ENCODE measurements at places on chromosomes 1 and 21.

GRCh38 chr21:36508948-36509347, 29.0 kb upstream of the CLDN14 start:
- no peak for DNase-seq

DNA sequence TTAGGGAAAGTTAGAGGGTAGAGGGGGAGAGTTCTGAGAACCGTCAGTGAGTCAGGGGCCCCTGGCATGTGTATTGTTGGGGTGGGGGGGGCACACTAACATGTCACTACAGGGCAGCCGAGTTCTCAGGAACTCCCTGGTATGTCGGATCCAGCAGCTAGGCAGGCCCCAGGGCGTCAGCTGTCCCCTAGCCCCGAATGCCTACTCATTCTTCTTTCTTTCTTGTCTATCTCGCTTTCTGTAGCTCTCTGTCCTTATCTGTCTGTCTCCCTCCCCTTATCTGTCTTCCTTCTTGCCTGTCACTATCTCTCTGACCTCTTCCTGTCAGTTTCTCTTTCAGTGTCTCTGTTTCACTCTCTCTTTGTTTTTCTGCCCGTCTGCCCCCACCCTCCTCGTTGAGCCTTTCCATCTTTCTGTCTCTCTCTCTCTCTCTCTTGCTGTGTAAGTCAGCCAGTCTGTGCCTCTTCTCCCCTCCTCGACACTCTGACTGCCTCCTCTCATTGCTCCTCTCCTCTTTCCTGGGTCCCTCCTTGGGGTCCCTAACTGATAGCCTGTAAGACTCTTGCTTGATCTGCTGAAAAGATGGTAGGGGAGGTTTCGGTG, 2.4 kb downstream of the NTRK1 start:
- no peak for DNase-seq

DNA sequence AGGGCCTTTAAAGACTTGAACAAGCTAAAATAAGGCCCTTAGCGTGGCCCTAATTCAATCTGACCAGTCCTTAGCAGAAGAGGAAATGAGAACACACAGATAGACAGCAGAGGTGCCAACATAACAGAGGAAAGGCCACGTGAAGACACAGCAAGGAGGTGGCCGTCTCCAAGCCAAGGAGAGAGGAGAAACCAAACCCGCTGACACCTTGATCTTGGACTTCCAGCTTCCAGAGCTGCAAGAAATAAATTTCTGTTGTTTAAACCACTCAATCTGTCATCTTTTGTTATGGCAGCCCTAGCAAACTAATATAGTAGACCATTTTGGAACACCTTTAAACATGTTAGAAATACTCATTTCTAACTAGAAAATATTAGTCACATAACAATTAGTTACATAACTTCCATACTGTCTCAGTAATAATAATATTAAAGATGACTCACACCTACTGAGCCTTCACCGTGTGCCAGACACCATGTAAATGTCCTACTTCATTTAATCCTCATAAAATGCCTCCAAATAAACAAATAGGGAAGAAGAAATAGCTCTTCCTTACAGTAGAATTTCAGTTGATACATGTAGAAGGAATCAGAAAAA, 47.9 kb downstream of the S1PR1 start:
- no peak for DNase-seq

DNA sequence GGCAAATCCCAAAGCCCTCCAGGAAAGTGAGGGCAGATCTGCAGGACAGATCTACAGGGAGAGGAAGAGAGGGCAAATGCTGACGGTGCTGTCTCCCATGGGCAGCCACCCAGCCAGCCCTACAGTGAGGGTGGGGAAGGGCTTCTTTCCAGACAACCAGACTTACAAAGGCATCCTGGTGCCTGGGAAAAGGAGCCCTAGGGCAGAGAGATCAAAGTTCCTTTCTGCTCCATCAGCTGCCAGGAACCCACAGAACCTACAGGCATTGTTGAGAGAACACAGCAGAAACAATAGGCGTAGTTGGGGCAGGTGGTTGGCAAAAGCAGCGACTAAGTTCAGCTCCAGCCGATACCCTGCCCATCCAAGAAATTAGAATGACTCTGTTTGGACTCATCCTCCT, 332.4 kb downstream of the KCNH1 start:
- no peak for DNase-seq

GRCh38 chr1:175237389-175237788, 44.8 kb upstream of the KIAA0040 start:
- DNase-seq: no peak

GRCh38 chr1:222931023-222931422, 116.2 kb downstream of the DISP1 start:
- no peak for DNase-seq

DNA sequence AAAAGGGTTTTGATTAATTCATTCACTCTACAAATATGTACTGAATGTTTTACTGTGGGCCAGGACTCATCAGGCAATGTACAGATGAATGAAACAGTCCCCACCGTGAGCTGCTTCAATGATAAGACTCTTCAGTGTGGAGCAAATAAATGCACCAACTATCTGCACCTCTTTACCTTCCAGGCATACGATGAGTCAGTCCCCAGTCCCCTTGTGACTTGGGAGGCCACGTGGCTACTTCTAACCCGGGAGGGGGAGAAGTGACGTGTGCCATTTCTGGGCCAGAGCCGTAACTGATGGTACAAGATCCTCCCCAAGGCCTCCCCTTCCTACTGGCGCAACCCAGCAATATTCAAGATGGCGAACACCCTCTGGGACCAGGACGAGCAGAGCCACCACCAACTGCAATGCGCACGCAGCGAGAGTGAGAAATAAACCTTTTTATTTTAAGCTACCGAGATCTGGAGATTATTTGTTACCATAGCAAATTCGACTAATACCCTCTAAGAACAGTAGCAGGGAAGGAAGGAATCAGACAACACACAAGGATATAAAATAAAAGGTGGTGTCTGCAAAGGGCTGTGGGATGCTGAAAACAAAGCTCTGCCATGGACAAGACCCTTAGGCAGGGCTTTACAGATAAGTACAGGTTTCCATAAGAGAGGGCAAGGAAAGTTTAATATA, 74.5 kb downstream of the NPHP4 start:
- DNase-seq: peak; percentile 20

DNA sequence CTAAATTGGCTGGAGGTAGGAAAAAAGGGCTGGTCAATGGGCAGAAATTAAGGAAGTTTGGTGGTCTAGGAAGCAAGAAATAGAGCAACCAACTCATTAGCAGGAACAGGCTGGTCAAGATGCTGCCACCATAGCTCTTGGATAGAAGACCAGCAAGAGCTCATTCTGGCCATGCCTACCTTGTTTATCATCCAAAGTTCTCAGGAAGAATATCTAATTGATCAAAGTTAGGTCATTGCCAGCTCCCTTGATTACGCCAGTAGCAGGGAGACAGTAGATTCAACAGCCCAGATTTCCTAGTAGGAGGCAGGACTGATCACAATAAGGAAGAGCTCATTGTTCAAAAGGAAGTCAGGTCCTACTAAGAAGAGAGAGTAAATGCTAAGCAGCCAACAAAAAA, 370.2 kb downstream of the GPATCH2 start:
- DNase-seq: no peak

GRCh38 chr1:109919303-109919702, 8.7 kb downstream of the CSF1 start:
- DNase-seq: no peak

DNA sequence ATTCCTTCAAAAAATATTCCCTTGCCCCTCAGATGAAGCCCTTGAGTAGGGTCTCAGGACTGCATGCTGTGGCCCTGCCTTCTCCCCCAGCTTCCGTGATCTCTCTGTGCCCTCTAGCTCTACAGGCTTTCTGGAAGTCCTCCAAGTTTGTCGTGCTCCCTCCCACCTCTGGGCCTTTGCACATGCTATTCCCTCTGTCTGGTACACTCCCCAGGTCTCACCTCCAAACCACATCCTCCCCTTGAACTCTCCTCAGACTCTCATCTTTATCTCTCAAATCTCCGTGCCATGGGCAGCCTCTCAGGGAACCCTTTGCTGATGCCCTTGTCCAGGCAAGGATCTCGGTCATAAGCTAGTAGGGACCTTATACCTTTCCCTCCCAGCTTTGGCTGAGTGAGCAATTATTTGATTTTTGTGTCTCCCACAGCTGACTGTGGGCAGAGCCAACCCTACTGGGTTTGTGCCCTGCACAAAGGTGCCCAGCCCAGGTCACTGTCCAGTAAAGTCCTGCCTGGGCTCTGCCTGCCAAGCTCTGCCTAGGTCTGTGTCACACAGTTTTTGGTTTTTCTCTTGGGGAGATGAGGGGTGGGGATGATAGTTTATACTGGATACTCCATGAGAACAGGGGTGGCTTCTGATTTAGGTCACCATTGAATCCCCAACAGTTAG, 188.1 kb downstream of the ZNF281 start:
- no peak for DNase-seq

GRCh38 chr1:118987468-118988185, 516 bp downstream of the TBX15 start:
- no peak for DNase-seq

DNA sequence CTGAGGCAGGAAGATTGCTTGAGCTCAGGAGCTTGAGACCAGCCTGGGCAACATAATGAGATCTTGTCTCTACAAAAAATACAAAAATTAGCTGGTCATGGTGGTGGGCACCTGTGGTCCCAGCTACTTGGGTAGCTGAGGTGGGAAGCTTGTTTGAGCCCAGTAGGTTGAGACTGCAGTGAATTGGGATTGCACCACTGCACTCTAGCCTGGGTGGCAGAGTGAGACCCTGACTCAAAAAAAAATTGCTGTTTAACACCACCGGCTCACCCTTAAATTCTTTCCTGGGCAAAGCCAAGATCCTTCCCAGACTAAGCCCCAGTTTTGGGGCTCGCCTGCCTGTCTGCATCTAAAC, 6.6 kb upstream of the NSUN4 start:
- DNase-seq: no peak

DNA sequence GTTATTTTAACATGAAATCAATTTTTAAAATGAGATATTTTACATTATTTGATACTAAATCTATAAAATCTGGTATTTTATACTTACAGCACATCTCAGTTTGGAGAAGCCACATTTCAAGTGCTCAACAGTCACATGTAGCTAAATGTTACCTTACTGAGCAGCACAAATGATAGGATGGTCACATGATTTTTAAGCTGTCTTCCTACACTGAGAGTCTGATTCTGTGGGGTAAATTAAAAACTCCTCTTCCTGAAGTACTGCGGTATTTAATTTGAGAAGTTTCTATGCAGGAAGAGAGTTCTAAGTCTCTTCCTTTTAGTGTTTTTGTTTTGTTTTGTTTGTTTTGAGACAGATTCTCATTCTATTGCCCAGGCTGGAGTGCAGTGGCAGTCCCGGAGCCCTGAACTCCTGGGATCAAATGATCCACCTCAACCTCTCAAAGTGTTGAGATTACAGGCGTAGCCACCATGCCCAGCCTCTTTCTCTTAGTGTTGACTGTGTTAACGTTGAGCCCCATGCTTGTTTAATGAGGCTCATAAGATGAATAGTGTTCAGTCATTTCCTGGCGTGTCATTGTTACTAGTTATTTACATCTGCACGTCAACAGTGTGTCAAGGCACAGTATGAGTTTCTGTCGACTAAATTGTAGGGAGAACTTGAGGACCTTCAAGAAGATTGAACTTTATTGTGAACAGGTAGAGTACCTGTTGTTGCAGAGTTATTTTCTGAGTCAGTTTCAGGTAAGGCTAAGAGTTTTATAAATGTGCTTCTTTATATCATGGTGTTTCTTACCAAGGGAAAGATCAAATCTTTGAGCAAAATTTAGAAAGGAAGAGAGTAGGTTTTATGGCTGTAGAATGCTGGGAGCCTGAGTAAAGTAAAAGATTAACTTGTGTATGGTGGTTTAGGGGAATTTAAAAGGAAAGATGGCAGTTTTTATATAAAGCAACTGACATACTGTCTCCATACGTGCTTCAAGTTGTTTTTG, 3.3 kb downstream of the CNST start:
- no peak for DNase-seq

DNA sequence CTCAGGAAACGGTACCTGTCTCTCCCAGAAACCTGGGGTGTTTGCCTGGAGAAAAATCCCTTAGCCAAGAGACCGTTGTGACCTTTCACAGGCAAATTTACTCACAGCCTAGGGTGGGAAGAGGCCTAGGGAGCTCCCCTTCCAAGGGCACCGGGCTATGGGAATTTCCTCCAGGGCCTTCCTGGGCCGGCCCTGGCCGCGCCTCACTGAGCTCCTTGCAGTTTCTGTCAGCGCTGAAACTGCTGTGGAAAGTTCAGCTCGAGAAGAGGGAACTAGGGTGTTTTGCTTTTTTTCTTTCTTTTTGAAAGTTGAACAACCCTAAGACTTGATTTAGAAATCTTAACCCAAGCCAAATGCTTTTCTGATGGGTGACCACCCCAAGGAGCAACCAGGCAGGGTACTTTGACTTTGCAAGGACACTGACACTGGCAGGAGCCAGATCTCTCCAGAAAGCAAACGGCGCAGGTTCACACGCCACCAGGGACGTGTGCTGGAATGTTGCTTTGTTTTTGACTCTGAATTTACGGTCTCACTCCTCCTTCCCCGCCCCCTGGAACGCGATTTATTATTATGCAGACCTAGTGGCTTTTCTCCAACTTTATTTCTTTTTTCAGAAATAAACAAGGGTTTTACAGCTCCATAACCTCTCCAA, 229.6 kb upstream of the JUN start:
- DNase-seq: peak; percentile 27

DNA sequence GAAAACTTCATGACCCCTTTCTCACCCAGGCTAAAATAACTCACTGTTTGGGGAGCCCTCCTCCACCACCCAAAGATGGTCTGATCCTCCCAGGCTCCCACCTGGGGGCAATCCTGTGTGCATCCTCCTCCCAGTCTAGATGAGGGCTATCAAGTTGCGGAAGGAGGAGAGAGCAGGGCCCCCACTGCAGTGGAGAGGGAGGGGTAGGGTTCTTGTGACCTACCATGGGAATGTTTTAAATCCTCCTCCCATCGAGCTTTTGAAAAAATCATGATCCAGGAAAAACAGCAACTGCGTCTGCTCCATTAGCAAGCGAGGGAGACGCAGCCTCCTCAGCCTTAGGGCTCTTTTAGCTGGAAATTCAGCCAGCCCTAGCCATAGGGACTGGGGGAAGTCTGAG, 80.0 kb downstream of the NAV1 start:
- DNase-seq: no peak

DNA sequence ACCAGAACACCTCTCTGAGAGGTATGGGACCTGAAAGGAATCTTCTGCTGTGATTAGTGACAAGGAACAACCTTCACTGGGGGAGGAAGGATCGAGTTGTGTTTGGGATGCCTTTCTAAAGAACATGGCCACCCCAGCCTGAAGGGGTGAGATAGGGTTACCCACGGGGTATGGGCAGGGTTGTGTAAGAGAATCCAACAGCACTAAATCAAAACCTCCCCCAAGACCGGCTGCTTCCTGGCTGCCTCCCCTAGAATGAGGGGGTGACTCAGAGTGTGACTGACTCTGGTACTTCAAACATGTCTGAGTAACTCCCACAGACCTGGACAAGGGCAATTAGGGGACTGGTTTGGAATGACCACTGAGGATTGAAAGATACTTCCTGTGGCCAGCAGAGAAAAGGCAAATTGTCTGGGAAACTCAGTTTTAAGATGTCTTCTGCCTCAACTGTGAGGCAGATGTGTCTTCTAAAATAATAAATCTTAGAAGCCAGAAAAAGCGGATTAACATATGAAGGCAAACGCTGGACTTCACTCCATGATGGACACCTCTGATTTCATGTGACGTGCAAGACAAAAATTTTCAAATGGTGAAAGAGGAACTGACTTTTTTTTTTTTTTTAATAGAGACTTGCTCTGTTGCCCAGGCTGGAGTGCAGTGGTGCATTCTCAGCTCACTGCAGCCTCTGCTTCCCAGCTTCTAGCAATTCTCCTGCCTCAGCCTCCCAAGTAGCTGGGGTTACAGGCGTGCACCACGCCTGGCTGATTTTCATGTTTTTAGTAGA, 6.7 kb upstream of the PTPN14 start:
- peak; percentile 65 for DNase-seq
